BJ (cell line): ENCODE measurements at places on chromosomes 5 and 9.
A peak's percentile ranks its signal among the peaks of the same experiment; 100 is the strongest.

- no peak for DNase-seq
These were observed 35.9 kb upstream of the NANS start for GRCh38 chr9:98020476-98021145.

DNA sequence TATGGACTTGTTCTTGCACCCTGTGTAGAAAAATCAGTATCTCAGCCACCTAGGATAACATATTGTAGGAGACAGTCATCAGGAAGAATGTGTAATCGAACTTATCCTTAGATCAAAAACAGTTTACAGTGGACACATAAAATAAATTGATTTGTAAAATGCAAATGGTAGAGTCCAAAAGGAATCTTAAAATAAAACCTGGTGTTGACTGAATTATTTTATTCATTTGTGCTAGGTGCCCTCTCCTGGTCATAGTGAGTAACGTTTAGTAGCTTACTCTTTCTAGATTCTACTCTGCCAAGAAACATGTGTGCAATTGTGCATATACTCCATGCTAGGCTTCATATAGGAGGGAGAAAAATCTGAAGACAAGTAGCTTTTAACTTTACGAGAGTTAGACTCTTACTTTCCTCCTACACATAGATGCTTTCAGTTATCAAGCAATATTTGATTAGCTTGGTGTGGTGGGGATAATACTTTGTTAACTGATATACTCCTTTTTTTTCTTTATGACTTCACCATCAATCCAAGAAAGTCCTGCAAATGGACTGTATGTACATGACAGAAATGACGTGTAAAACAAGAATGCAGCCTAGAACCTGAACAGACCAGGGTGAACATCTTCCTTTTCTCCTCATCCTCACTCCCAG is 23.7 kb upstream of the LOX start:
- no peak for DNase-seq

DNA sequence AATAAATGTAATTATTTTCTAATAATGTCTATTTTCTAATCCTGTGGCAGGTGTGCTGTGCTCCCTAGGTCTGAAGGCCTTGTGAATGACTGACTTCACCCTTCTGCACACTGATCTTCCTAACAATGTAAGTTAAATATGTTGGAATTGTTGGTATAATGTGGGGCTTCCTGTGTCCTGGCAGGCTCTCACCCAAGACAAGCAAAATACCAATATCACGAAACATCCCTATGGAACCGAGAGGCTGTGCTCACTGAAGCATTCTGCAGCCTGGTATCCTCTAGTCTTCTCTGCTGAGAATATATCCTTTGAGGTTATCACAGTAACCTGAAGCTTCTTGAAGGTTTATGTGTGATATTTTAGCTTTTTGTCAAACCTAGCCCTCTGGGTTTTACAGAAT is 159.4 kb downstream of the GABRB2 start:
- no peak for DNase-seq

- no peak for DNase-seq
These were observed 226.6 kb downstream of the SAXO1 start for GRCh38 chr9:18806232-18807080.

DNA sequence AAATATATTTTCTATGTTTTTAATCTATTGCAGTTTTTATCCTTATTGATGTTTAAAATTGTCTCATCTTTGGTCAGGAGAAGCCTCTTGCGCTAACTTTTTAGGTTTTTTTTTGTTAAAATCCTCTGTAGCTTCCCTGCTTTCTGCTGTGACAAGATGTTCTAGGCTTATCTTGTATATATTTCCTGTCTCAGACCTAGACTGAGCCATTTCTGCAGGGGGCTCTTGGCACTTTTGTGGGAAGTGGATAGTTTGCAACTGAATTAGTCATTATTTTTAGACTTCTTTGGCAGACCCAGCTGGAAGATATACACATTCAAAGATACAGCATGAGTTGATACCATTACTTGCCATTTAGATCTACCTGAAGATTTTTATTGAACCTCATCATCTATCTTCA is 28.8 kb downstream of the TCERG1 start:
- no peak for DNase-seq

DNA sequence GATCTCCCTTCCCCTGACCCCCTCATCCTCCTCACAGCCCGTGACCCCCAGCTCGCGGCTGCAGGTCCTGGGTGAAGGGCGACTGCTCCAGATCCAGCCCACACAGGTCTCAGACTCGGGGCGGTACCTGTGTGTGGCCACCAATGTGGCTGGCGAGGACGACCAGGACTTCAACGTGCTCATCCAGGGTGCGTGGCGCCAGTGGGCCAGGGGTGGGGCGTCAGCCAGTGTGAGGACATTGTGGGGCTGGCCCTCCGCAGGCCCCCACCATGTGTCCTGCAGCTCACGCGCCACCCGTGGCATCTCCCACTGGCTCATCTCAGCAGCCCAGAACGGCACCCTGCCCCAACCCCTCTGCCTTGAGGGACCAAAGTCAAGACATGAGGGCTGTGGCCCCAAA is 67.1 kb upstream of the ASS1 start:
- no peak for DNase-seq

- no peak for DNase-seq
These were observed 13.7 kb downstream of the DOCK2 start for GRCh38 chr5:169650701-169651331.

- DNase-seq = no peak
These were observed 2.9 kb downstream of the NPDC1 start for GRCh38 chr9:137042751-137043727.

- DNase-seq = no peak
These were observed 8.2 kb upstream of the AGPAT2 start for GRCh38 chr9:136695435-136695895.

DNA sequence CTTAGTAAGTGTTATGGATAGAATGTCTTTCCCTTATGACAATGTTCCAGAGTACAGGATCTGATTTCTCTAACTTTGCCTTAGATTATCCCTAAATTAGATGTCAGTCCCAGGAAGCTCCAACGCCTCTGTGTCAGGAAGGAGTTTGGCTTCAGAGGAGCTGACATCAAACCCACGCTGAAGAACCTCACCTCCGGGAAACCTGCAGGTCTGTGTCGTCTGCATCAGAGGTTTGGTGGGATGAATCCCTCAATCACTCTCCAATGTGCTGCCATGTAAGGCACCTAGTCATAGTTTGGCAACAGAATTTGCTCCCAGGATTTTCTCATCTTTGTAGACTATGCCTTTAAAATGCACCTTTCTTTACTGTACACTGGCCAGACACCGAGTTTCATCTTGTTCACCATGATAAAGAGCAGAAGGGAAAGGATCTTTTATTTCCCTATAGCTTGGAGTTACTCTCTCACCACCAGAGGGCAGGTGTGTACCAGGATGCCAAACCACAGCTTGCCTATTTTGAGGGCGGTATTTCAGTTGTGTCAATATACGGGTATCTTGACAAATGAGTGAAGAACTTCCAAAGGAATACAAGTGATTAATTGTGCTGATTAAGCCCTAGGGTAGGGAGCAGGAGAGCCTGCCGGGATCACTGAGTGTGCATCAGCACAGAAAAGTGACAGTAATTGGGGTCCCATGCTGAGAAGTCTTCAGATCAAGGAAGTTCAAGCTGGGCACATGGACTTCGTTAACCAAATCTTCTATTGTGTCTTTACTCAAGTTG is 23.4 kb downstream of the MINAR2 start:
- DNase-seq = no peak

GRCh38 chr5:102749416-102750030 is 5.6 kb upstream of the PAM start:
- DNase-seq = no peak

DNA sequence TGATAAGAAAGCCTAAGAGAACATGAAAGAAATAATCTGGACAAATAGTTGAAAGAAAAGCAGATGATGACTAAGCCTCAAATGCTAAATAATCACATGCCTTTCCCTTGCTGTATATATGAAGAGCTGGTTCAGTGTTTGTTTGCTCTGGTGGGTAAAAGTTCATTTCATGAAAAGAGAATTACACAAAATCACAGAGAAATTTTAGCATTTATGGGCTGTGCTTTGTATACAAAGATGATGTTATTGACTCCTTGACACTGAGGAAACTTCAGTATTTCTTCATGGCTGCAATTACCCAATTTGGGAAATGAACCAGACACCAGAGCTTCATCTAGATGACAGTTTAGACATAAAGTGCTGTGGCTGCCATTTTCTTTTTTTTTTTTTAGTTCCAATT is 527.2 kb downstream of the NR2F1-AS1 start:
- no peak for DNase-seq

DNA sequence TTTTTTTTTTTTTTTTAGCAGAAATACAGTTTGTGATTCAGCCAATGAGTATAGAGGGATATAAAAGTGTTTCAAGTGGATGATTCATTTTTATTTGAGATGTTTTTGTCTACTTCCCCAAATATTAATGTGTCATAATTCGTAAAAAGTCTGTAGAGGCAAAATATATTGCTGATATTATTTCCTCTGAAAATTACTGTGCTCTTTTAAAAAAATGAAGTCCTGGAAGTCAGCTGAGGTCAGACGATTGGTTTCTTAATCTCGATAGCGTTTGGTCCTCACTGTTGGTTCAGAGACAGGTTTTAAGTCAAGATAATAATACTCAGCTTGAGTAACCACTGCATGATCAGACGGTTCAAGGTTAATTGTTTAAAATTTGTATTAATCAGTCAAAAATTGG is 19.5 kb downstream of the IL9 start:
- no peak for DNase-seq

GRCh38 chr9:38319496-38320173 is 72.9 kb upstream of the ALDH1B1 start:
- no peak for DNase-seq

GRCh38 chr5:1134478-1134877 is 22.6 kb upstream of the SLC12A7 start:
- DNase-seq = no peak

GRCh38 chr5:21236971-21237427 is 1249.0 kb upstream of the CDH18 start:
- DNase-seq = no peak

DNA sequence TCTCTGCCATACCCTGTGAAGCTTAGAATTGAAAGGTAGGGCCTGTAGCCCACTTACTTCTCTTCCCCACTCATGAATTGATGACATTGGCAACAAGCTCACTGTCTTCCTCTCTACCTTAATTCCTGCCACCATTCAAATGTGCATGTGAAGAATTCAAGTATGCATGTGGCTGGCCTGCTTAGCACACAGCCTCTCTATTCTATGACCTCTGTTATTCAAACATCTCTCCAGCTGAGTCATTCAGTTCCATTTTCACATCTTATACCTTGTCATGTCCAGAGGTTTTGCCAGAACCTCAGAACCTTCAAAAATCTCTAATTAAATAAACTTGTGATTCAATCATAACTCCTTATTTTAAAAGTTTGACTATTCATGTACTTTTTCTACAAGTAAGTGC is 114.7 kb upstream of the MAN2A1 start:
- no peak for DNase-seq

DNA sequence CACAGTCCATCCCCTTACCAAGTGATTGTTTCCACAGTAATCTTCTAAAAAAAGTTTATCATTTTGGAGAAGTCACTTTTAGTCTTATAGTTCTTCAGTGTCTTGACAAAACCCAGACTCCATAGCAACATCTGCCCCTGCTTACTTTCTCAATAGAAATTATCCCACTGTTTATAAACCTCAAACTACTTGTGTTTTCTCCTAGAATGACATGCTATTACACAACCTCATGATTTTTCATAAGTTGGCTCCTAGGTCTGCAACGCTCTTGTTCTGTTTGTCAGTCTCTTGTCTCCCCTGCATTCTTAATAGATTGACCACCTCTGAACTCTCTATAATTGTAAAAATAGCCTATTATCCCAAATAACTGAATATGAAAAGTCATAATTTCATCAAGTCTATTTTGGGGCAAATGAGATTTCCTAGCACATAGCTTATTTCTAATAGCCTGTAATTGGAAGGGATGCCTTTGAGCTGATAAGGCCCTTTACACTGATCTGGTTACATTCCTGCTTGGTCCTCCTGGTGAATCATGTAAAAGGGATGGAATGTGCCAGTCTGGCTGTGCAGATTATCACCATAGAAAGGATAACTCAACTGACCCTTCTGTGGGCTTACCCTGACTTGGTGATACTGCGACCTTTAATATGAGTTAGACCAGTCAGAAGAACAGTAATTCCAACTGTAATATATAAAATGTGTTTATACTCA is 69.6 kb downstream of the CHSY3 start:
- DNase-seq = no peak

DNA sequence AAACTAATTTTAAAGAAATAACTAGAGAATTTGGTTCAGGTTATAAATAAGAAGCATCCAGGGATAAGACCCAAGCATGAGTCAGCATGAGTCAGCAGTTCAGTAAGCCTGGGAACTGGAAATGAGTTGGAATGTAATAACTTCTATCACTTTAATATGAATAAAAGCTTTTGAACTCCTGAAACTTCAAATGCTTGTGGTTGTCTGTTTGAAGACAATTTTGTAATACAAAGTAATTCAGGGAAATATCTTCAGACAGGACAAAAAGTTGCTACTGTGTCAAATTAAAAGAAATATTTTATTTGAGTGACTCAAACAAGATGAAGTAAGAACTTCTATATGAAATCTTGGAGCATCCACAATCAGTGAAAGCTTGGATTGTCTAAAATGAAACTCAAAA is 331.2 kb upstream of the DAB2 start:
- DNase-seq = peak; percentile 86

DNA sequence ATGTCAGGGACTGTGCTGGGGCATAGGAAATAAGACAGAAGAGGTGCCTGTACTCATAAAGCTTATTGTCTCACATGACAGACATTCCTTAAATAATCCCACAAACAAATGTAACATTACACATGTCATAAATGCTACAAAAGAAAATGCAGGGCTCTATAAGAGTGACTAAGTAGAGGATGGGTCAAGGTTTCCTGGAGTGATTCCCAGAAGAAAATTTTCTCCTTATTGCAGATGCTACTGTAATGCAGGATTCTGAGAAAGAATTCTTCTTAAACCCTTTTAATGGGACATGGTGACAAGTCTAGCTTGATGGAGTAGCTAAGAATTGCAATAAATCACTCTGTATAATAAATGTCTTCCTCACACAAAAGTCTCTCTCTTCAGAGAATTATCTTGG is 55.7 kb downstream of the SH3TC2 start:
- peak; percentile 75 for DNase-seq

DNA sequence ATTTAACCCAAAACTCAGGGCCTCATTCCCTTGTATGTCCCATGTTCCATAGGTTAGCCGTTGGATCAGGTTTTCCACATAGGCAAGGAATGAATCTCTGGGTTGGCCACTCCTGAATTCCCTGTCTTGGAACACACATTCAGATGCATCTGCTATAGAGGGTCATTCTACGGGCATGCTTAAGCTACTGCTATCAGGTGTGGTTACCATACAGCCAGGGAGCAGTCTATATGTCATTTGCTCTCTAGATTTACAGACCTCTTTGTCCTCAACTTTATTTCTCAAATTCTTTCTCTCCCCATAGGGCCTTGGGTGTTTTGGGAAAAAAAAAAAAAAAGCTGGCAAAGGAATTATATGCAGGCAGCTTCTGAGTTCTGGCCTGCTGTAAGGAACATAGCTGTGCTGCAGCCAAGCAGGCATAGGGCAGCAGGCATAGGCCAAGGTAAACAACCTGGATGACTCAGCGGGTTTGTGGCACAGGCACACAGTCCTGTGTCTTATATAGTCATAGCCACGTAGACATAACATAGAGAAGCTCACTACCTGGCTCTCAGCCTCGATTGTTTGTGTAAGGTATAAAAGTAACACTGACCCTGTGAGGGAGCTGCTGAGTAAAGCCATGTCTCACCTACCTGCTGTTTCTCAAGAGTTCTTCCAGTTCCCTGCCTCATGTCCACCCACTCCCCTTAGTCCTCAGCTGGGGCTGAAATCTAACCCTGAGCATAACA is 141.5 kb downstream of the OSTF1 start:
- no peak for DNase-seq
